NCI-H524 treated with DMSO at 0.1 percent for 48 hours (cell line): ENCODE measurements at places on chromosomes 7 and 10.

- DNase-seq = no peak
Measured at GRCh38 chr10:100980311-100980710, 7.0 kb downstream of the MRPL43 start.

DNA sequence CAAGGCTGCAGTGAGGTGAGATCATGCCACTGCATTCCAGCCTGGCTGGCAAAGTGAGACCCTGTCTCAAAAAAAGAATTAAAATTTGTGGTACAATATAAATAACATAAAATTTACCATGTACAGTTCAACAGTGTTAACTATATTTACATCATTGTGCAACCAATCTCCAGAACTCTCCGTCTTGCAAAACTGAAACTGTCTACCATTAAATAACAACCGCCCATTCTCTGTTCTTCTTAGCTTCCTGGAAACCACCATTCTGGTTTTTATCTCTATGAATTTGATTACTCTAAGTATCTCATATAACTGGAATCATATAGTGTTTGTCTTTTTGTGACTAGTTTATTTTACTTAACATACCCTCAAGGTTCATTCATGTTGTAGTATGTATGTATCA lies 167.6 kb downstream of the AUTS2 start:
- DNase-seq = no peak

- DNase-seq = no peak
Measured at GRCh38 chr10:78231939-78232338, 198.3 kb downstream of the RPS24 start.

GRCh38 chr7:70470746-70471145 lies 661.2 kb upstream of the GALNT17 start:
- DNase-seq = no peak

DNA sequence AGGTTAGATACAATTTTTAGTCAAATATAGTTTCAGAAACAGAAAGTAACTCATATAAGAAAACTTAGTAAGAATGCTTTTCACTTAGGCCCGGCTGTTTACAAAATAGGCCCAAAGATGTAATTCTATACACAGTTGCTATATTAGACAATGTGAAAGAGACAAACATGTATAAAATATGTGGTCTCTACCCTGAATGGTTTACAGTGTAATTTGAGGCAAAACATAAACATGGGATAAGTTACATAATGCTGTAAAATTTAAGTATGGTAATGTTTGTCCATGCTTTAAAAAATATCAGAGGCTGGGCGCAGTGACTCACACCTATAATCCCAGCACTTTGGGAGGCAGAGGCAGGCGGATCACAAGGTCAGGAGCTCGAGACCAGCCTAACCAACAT lies 18.7 kb downstream of the KRIT1 start:
- no peak for DNase-seq

DNA sequence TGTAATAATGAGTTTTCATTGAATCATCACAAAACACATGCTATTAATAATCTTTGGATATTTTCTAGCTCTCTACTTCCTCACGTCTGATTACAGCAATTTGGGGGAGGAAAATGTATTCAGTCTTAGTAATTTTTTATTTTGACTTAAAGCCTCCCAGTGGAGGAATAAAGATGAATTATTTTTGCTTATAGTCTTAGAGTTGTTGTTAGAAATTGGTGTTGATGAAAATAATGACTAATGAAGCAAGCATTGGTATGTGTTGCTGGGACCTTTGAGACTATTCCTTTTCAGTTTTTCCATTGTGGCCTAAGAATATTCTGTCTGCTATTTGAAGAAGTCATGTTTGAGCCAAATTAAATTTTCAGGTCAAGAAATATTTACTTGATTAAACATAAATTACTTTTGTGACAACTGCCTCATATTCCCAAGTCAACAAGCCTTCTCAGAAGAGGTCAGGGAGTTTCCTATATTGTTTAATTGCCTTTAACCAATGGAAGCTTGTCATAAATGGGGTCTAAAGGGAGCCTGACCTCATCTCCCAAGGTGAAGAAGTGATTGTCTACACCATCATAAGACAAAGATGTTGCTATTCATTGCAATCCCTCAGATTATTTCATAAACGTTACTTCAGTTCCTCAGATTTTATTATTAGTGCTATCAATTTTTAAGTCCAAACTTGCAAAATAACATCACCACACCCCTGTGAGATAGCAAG lies 90.0 kb downstream of the ST7 start:
- no peak for DNase-seq

DNA sequence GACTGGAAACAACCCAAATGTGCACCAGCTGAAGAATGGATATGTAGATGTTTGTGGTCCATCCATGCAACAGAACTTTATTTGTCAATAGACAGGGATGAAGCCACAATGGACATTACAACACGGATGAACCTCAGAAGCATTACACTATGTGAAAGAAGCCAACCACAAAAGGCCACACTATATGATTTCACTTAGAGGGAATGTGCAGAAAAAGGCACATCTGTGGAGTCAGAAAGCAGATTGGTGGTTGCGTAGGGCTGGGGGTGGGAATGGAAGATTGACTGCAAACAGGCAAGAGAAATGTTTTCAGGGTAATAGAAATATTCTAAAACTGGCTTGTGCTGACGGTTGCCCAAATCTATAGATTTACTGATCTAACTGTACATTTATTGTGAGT lies 34.3 kb upstream of the WASHC2A start:
- no peak for DNase-seq

- no peak for DNase-seq
Measured at GRCh38 chr10:47369251-47369894, 14.7 kb downstream of the ZNF488 start.

GRCh38 chr10:115239761-115240160 lies 146.6 kb downstream of the ATRNL1 start:
- DNase-seq = no peak

- DNase-seq = no peak
Measured at GRCh38 chr7:155021699-155022145, 18.8 kb upstream of the PAXIP1 start.

DNA sequence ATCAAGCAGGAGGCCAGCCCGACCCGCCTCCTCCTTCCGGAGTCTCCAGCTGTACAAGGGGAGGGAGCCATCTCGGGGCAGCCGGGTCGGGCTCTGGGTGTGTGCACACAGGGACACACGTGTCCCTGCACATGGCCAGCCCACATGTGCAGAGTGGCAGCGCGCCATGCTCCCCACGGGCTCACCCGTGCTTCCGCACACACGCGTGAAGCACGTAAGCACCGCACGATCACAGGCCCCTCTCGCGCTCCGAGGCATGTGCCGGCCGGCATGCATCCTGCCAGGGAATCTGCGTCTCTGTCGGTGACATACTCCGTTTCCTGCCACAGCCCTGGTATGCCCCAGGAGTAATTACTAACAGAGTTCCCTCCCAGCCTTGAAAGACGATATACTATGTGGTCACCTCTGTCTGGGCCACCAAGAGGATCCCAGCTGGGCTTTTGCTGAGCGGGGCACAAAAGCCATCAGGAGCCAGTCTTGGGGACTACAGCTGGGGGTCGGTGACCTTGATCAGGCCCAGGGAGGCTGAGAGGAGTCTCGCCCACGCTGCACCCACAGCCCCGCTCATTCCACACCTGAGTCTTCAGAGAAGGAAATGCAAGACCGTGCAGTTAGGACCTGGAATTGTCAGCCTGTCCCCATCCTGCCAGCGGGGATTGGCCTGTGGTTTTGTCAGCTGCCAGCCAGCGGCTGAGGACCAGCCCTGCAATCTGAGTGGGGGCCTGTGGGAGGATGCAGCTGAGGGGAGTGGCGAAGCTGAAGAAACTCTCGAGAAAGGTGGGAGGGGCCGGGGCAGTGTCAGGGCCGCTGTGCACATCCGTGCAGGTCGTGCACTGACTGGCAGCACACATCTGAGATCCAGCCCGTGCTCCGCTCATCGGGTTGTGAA lies 11.0 kb upstream of the LFNG start:
- no peak for DNase-seq

DNA sequence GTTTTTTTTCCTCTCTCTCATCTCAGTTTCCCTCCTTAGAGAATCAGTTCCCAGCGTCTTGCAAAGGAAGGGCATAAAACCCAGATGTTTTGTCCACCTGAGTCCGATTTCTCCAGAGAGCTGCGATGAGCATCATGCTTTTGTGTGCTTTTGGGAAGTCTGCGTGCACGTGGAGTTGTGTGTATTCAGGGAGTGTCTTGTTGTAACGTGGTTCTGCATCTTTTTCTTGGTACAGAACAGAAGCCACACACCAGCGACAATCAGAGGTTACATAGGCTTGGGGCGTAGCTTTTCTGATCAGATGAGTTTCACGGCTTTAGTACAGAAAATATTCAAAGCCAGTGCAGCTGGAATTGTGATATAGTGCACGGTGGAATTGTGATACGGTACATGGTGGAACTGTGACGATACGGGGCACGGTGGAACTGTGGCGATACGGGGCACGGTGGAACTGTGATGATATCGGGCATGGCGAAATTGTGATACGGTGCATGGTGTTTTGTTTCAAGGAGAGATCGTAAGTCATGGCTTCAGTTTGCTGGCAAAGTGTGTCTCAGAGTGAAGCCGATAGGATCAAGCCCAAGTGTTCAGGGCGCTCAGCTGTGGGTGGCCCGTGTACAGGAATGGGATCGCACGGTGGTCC lies 32.8 kb downstream of the FOXK1 start:
- no peak for DNase-seq
